ENCODE measurements at places on chromosomes 3 and 15.

DNA sequence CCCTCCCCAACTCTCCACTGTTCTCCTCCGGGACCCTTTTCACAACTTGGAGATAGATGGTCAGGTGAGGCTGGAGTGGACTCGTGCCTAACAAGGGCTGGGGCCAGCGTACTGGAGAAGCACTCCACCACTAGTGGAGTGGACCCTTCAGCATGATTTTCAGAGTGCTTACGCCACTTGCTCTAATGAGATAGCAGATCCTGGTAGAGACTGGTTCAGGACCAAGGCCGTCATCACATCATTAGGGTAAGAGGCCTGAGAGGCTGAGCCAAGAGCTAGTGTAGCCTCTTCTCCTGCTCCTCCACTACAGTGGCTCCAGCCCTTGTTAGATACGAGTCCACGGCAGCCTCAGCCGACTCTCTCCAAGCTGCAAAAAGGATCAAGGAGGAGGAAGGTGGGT lies 66.9 kb upstream of the NTRK3 start:
- DNase-seq: no peak

- DNase-seq: no peak
These were observed at the start of gene GHSR for GRCh38 chr3:172447611-172448579. TSS of gene GHSR (minus strand) at chr3:172448456. CDS start at chr3:172448413, 43 bp downstream.

- no peak for DNase-seq
These were observed 32.1 kb downstream of the TLNRD1 start for GRCh38 chr15:81032818-81033217.

GRCh38 chr3:35601959-35602358 lies 37.4 kb upstream of the ARPP21 start:
- no peak for DNase-seq

- no peak for DNase-seq
These were observed 40.8 kb upstream of the FILIP1L start for GRCh38 chr3:100155128-100155527.

DNA sequence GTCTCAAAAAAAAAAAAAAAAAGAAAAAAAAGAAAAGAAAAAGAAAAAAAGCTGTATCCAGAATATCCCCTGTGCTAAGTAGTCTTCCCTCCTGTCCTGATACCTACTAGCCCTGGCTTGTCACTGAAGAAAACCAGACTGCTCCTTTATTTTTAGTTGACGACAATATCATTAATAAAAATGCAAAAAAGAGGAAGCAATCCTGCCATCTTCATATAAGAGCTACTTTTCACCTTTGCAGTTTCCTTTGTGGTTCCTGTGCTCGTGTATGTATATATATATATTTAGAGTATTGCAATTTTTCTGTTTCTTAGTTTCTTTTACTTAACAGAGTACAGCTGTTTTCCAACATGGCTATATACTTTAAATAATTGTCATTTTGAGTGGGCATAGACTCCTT lies 13.6 kb downstream of the C3orf20 start:
- DNase-seq: no peak

- DNase-seq: no peak
These were observed 1.5 kb downstream of the UQCC5 start for GRCh38 chr3:52537726-52538421.

GRCh38 chr3:8985411-8985831 lies 22.1 kb upstream of the RAD18 start:
- DNase-seq: no peak

GRCh38 chr15:48486228-48486627 lies 155.0 kb downstream of the DUT start:
- DNase-seq: no peak

GRCh38 chr3:29610781-29611180 lies 329.9 kb downstream of the RBMS3 start:
- DNase-seq: no peak

DNA sequence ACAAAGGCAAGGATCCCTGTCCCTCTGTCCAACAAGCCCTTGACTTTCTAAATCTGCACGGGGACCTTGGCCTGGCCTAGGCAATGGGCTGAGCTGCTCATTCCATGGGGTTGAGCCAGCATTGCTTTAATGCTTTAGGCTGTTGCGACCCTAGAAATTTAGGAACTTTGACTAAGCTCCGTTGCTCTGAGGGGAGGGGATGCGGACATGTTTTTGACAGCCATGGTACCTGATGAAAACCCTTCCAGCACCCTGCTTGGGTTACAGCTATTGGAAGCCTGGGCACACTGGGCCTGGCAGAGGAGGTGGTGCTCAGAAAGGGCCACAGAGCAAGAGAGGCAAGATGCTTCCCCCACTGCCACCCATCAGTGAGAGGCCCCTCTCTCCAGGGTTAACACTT lies 37.1 kb downstream of the SYNM start:
- peak; percentile 36 for DNase-seq

DNA sequence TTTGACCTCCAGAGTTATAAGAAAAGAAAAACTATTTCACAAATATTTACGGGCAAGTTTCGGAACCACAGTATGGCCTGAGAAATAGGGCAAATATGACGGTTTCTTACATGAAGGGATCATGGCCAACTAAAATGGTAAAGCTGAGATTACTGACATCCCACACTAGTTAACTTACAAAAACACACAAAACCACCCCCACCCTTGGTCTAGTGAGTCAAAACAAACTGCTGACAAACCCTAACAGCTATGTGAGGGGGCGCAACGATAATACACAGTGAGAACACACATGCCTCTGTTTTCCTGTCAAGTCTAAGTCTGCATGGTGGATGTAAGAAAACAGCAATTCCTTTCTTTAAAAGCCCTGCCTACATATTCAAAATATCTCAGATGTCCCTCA lies 32.3 kb downstream of the CBLB start:
- no peak for DNase-seq

GRCh38 chr3:16073203-16073602 lies 101.3 kb upstream of the GALNT15 start:
- DNase-seq: no peak

GRCh38 chr3:107910713-107911259 lies 180.0 kb downstream of the CD47 start:
- no peak for DNase-seq

GRCh38 chr3:25663869-25664811 lies 567 bp downstream of the TOP2B start:
- DNase-seq: peak; percentile 83

DNA sequence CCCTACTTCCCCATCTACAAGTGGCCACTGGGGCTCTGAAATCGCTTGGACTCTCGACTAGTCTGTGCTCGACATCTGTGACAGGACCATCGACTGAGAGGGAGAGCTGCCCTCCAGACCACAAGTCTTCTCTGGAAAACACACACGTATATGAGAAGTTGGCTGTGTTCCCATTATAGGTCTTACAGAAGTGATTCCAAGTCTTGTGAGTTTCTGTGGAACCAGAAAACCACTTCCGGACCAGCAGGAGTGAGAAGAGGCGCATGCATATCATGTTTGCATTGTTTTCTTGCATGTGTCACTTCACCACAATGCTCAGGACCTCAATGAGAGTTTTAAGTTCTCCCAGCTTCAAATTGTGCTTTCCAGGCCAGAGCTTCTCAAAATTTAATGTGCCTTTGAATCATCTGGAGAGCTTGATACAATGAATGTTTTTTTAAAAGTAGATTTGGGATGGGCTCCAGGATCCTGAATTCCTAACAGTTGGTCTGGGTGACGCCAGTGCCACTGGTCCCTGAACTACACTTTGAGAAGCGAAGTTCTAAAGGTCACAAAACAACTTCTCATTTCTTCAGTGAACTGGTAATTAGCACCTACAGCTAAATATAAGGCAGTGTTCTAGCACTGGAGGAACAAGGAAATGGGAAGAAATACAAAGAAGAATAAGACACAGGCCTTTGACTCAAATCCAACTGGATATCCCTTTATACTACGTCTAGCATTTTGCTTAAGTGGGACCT lies 15.7 kb downstream of the LIPC start:
- DNase-seq: no peak

GRCh38 chr3:138363322-138363721 lies 14.9 kb downstream of the MRAS start:
- no peak for DNase-seq

GRCh38 chr15:62658498-62658897 lies 384.0 kb upstream of the TPM1 start:
- DNase-seq: no peak

DNA sequence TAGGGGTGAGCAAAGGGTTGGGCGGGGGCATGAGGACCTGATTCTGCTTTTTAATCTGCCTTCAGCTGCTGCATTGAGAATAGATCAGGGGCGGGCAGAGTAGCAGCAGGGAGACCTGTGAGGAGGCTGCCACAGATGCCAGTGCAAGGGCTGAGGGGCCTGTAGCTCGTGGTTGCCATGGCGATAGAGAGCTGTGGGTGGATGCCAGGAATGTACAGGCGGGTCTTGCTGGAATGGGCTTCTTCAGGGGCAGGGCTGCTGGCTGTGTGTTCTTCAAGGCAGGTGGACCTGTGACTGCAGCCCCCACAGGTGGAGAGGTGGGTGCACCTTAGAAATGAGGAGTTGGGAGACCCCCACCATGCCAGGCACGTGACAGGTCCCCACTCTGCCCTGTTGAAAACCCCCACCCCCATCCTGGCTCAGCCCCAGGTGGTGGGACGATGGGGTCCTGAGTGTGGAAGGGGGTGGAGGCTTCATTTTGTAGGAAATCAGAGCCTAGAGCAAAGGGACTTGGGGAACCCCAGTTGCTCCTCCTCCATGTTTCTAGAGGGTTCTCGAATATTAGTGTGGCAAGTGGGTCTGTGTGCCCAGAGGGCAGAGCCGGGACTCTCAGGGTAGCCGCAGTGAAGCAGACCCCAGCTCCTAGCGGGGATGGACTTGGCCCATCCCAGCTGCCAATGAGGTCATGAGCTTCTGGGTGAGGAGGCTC lies 38.3 kb downstream of the SLC6A6 start:
- peak; percentile 12 for DNase-seq

DNA sequence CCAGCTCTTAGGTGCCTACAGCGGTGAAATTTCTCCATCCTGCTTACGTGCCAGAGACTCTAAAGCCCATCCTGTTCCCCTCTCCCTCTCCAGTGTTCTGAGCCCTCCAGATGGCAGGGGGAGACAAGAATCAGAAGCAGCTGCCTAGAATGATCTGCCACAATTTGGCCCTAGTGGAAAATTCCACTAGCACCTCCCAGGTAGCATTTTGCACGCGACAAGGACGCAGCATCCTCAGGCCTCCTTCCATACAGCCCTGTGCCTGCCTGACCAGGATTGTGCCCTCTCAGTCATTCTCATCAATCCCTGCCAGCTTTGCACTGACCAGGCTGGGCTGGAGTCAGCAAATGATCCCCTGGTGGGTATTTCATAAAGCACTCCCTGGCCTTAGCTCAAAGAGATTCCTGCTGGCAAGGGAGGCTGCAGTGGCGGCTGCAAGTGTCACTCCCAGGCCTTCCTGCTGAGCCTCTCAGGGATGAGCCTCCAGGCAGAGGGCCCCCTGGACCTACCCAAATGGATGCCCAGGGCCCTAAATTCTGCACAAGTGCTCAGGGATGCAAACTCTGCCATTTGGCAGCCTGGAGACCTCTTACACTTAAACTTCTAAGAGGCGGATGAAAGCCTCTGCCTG lies 130.2 kb upstream of the ATP2B2 start:
- DNase-seq: no peak

GRCh38 chr15:62112616-62113593 lies 46.1 kb downstream of the C2CD4A start:
- DNase-seq: no peak

DNA sequence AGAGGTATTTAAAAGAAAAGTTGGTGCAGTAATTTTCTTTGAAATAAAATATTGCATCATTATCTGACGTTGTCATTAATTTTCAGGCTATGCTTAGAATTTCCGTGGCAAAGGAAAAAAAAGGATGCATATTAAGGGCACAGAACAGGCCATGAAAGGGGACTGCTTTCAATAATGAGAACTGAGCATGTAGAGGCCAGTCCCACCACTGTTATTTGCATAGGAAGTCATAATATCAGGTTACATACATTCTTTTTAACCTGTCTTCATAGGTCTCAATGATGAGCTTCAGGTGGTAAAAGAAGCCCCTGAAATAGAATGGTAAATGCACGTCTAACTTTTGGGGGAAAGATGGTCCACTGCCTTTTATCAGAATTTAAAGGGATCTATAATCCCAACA lies 272.1 kb upstream of the ALCAM start:
- peak; percentile 90 for DNase-seq

DNA sequence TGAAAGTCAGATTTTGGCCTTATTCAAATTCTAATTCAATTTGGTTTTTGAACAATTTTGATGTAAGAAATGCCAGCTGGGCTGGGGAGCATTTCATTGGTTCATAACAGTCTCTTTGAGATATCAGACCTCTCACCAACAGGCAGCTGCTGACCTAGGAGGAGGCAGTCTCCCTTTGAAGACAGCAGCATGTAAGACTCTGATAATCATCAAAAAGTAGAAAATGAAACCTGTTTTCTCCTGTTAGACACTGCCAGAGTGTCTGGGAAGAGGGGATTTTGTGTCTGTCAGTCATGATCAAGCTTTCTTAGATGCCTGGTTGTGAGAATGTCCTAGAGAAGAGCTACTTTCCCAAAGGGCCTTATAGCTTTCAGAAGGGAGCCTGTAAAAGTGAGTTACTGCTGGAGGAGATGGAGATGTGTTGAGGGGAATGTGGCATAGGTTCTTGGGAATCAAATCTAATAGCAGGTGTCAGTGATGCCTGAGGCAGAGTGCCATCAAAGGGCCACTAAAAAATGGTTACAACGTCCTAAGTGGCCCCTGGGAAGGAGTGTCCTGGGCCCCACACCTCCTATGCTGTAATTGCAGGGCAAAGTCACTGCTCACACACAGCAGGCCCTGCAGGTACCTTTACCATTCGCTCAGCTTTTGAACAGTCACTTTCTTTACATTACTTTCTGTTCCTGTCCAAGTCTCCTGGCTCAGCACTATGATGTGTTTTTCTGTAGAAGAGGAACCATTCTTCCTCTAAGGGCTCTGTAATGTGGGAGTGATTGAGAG lies 43.1 kb downstream of the FSTL1 start:
- DNase-seq: no peak

- no peak for DNase-seq
These were observed 16.8 kb downstream of the PHC3 start for GRCh38 chr3:170164717-170165116.

- DNase-seq: no peak
These were observed 86.3 kb downstream of the ARIH1 start for GRCh38 chr15:72560458-72560857.

DNA sequence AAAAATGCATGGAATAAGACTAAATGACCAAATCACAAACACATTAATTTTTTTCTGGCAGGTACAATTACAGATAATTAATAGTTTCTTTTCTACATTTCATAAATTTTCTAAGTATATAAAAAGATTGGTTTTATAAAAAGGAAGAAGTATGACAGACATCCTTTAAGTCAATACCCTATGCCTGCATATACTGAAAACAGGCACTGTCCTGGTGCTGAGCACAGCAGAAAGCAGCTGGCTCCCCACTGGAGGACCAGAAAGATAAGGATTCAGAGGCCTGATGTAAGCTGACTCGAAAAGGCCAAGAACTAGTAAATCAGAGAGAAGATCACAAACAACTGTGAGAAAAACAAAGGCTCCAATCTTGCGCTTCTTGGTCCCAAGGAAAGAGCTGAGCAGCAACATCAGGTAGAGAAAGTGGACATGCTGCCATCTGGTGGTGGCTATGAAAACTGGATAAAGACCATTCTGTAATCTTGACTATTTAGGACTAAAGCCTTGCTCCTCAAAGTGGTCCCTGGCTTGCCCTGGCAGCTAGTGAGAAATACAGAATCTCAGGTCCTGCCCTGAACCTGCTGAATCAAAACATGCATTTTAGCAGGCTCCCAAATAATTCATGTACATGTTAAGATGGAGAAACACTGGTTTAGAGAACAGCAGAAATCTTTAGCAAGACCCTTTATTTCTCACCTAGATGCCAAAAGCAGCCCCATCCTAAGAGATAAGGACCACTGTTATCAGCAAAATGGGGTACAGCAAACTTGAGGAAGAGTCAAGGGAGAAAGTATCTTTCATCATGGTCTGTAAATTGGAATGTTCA lies 76.0 kb downstream of the TRANK1 start:
- DNase-seq: peak; percentile 59
